ENCODE measurements at places on chromosomes 1 and 21. TPM values are rescaled to one million over a fixed set of nuclear protein-coding genes. Genes with fewer than 3 reads are reported as not detected.

TBX15 gene
- 1.7 TPM for total RNA-seq

ANXA9 gene
- not detected for total RNA-seq

FCRL2 gene
- not detected for total RNA-seq

CLCNKB gene
- under 0.01 TPM for total RNA-seq

FCAMR gene
- total RNA-seq: not detected

PCNX2 gene
- 40.0 TPM for total RNA-seq

CD48 gene
- total RNA-seq: not detected

PRR9 gene
- total RNA-seq: not detected

TTLL7 gene
- 19.4 TPM for total RNA-seq

S100A9 gene
- not detected for total RNA-seq

WNT3A gene
- not detected for total RNA-seq

SPATA21 gene
- total RNA-seq: not detected

FTCD gene
- 0.28 TPM for total RNA-seq

POU3F1 gene
- not detected for total RNA-seq

RGS16 gene
- 0.58 TPM for total RNA-seq

RNF186 gene
- total RNA-seq: not detected

ZNF593OS gene
- total RNA-seq: not detected

REN gene
- total RNA-seq: not detected

EXTL2 gene
- total RNA-seq: 36.8 TPM
